ENCODE measurements at places on chromosomes 2 and 18.

GRCh38 chr2:168850846-168851245 lies 39.4 kb downstream of the SPC25 start:
- no peak for DNase-seq

DNA sequence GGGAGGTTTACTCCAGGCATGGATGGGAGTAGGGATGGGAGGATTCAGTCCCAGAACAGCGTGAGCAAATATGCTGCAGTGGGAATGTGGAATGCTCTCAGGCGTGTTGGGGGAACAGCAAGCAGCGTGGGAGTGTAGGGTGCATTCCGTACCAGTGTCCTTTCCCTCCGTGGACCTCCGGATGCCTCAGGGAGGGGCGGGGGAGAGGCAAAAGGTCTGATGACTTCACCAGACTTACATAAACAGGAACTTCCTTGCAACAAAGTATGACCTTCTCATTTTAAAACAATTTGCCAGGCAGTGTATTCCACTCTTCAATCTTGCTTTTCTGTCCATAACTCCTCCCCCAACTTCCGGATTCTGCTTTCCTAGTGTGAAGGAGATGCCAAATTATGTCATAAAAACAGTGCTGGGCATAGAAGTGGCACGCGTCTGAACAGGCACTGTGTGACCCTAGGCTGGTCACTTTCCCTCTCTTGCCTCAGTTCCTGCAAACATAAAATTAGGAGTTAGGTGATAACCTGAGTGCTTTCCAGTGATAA lies 36.9 kb downstream of the RPL37A start:
- DNase-seq, result no peak

DNA sequence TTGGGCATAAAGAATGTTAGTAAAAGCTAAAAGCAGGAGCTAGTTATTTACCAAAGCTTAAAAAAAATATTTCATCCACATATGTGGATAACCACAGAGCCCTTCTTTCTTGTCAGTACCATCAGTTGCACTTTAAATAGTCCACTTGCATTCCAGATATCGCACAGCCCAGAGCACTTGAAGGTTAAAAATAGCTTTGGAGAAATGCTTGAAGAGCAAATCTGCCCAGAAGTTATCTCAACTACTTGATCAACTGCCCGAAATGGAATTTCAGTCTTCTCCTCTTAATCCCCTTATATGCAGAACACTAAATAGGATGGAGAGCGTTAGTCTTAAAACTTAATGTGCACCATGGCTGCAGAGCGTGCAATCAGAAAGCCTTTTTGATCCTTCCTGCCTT lies 148.3 kb downstream of the PLEKHA3 start:
- DNase-seq, result no peak

DNA sequence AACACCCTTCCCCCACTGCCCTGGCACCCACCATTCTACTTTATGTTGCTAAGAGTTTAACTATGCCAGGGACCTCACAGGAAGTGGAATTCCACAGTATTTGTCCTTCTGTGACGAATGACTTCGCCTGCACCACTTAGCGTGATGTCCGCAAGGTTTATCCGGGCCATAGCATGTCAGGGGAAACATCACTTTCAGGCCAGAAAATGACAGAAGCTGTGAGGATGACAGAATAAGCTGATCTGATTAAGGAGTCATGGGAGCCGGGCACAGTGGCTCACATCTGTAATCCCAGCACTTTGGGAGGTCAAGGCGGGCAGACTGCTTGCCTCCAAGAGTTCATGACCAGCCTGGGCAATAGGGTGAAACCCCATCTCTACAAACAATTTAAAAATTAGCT lies 248.8 kb downstream of the EIPR1 start:
- no peak for DNase-seq

DNA sequence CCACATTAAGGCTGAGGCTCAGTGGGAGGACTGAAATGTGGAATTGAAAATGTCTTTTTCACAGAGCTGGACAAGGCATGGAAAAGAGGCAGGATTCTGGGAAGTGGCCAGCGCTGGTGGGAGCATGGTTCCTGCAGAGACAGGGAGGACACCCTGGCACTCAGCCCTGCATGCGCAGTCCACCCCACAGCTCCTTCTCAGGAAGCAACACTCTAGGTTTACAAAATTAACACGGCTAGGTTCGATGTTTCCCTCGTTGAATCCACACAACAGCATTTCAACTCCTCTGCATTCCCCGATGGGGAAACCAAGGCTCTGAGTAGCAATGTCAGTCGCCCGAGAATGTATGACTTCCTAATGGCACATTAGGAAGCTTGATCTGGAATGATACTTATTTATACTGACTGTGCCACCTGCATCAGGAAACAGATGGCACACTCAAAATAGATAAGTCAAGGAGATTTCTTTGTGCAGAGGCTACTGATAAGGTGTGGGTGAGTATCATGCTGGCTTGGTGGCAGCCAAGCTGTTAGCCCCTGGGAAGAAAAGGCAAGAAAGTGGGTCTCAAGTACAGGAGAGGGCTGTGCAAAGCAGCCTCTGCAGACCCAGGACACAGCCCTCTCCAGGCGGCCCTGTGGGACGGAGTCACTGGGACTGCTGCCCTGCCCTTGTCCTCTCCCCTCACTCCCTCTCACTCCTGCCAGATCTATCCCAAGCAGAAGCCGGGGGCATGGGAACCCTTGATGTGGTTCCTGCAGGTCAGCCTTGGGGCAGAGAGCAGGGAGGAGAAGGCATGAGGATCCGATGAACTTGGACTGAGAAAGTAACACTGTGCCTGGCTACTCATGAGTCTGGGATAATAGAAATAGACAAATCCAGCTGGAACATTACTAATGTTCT lies 158.4 kb upstream of the FHL2 start:
- DNase-seq, result no peak

DNA sequence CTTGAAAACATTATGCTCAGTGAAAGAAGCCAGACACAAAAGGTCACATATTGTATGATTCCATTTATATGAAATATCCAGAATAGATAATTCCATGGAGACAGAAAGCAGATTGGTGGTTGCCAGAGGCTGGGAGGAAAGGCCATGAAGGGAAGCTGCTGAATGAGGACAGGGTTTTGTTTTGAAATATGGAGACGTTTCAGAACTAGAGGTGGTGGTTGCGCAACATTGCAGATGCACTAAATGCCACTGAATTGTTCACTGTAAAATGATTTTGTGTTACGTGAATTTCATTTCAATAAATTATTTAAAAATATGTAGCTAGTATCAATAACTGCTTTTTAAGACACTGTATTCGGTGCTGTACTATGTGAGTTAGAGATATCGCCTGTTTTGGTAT lies 101.7 kb upstream of the ZNF236 start:
- no peak for DNase-seq

DNA sequence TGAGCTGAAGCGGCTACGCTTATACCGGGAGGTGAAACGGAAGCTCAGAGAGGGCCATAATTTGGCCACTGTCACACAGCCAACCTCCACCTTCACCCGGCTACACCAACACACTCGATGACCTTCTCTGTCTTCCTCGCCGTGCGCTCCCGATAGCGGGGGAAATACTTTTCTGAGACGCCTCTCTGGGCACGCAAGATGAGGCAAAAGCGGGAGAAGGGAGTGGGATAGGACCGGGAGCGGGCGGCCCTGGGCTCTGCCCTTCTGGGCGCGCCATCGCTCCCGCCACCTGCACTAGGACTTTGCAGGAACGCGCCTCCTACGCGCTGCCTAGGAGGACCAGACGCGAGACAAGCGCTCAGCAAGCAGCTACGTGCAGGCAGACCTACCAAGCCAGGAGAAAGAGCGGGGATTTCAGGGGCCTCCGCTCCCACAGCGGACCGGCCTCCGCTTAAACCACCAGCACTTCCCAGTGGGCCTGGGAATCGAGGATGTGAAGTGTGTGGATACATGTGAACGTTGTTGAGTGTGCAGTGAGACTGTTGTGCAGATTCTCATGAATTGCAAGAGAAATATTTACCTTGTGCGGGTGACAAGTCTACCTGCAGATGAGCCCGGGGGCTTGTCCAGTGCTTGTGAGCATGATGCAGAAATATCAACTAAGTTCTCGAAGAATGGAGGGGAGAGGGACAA lies 11.4 kb downstream of the SIX3 start:
- no peak for DNase-seq

GRCh38 chr2:5360081-5360480 lies 332.1 kb upstream of the SOX11 start:
- no peak for DNase-seq

GRCh38 chr2:37357530-37357929 lies 13.1 kb downstream of the QPCT start:
- DNase-seq, result no peak

GRCh38 chr2:202765436-202765835 lies 106.1 kb downstream of the ICA1L start:
- DNase-seq, result no peak

- DNase-seq, result no peak
Measured at GRCh38 chr2:120344976-120345581, 857 bp upstream of the INHBB start.

DNA sequence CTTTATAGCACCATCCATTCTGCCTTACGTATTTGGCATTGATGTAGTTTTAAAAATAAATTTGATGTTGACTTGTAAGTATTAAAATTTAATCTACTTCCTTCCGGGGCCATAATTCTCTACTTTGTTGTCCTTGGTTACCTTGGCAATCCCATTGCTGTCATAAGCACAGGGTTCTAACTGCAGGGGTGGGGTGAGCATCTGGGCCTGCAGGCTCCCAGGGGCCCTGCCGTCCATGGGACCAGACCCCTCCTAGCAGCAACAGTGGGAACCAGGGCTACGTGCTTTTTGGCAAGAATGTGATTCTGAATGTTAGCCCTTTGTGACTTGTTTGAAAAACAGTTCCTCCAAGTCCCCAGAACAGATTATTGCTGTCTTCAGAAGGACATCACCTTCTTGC lies 4.9 kb downstream of the ASAP2 start:
- DNase-seq, result no peak

GRCh38 chr18:67728364-67728763 lies 211.8 kb upstream of the DSEL start:
- no peak for DNase-seq

DNA sequence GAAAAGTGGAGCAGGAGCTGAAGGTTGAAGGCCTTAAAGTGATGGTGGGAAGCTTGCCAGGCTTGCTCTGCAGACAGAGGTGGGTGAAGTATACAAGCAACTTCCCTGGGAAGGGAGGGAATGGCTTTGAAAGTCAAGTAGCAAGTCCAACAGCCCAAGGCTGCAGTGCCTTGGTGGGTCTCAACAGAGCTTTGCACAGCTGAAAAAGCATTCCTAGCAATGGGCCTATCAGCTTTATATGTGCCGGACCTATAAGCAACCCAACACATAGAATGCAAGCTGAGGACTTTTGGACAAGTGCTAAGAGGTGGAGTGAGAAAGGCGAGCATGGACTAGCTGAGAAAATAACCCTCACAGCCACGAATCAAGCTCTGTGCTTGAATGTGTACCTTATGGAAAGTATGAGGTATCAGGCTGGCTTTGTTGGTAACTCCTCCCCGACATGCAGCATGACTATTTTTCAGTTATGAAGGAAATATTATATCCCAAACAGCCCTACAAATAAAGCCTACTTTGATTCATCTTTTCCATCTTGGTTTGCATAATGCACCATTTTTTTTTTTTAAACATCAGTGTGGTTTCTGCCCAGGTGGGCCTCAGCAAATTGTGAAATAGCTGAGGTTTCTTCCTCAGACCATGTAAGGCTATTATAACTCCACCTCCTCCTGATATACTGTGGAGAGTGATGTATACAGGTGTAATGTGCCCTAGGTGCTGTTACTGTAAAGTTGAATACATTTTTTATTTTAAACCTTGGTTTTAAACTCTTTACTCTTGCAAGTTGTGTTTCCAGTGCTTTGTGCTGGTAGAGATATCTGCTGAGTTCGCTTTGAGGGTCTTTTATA lies 241.4 kb upstream of the CXCR4 start:
- no peak for DNase-seq

DNA sequence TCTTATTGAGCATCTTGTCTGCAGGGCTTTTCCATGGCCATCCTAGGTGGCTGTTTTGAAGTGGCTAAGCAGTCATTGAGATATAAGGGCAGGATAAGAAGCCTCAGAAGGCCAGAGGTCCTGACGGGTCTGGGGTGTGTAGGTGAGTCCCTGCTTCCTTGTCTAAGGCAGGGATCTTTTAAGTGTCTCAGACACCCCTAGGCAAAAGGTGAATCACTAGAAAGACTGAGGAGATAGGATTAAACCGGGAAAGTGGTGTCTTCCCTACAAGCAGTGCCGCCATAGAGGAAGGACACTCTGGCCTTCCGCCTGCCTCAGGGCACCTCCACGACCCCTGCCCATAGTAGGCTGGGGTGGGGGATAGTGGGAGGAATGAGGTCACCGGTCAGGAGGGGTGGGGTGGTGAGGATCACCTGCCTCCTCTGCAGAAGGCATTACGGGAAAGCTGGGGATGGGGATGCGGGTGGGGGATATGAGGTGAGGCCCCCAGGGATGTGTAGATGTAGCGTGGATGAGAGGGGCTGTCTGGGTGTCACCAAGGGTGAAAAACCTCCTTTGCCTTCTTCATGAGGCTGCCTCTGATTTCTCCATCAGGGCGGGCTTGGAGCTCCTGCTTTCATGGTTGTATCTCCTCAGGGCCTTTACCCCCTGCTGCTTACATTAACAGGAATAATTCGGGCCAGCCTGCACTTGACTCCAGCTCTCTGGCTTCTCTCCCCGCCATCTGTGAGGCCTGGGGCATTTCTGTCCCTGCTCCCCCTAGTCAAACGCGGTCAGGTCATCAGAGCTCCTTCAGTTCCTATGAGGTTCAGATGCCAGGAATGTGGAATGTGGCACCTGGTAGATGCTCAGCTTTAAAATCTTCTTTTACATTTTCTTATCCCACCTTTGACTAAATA lies 244.0 kb downstream of the DYSF start:
- DNase-seq, result no peak

DNA sequence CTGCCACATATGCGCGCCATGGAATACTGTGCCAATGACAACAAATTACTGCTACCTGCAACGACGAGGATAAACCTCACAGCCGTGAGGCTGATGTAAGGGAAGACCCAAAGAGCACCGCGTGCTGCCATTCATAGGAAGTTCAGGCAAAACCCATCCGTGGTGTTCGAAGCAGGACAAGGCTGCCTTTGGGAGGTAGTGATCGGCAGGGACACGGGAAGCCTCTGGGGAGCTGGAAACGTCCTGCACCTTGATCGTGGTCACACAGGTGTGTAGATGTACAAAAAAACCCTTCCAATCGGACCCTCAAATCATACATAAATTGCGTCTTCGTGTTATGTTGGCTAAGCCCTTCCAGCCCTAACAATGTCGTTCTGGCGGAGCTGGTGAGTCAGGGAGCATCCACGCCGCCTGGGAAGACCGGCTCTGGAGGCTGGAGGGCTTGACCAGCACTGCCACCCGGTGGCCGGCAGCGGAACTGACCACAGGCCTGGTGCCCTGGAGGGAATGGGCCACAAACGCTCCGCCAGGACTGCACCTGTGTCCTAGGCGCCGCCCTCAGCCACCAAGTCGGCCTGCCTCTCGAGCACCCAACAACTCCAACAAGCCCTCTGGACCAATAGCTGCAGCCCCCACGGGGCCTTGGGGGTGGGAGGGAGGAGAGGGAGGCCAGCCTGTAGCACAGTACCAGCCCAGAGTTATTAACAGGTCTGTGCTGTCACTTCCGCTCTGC lies 4.1 kb upstream of the NEURL3 start:
- peak; percentile 41 for DNase-seq

GRCh38 chr2:144180131-144180530 lies 339.8 kb downstream of the ZEB2 start:
- DNase-seq, result no peak

- DNase-seq, result no peak
Measured at GRCh38 chr18:49565612-49566011, 3.8 kb downstream of the LIPG start.
